ENCODE measurements at places on chromosomes 6 and 20. TPM values are rescaled to one million over a fixed set of nuclear protein-coding genes. Genes with fewer than 3 reads are reported as not detected.

DNA sequence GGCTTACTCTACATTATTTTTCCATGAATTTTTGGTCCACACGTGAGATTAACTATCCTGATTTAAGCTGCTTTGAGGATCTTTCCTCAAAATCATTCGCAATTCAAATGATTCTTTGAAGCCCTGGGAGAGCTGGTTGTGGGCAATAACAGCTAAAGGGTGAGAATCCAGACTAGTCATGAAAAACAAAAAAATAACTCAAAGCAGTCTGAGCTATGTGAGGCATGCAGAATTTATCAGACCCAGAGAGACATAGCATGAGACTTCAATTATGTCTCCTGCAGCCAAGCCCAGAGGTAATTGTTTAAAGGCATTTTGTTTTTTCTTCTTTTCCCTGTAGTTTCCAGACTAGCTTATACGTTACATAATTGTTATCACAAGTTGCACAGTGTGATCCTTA lies 517.3 kb upstream of the PTCHD4 start:
- H3K4me1 ChIP-seq, result no peaks in the 10 kb centered on the region
- H3K36me3 ChIP-seq, result no peaks in the 10 kb centered on the region
- H3K4me3 ChIP-seq, result no peak overlapping the region
- no peak overlapping the region for H3K27ac ChIP-seq

Gene APOM
- 2.9 TPM for total RNA-seq

- H3K36me3 ChIP-seq, result no peaks in the 10 kb centered on the region
- no peak for DNase-seq
- H3K4me3 ChIP-seq, result no peak overlapping the region
- H3K27ac ChIP-seq, result no peak overlapping the region
- H3K4me1 ChIP-seq, result peaks cover 7% of the 10 kb centered on the region
- no peaks in the 10 kb centered on the region for H3K27me3 ChIP-seq
Observed at GRCh38 chr20:58698741-58699622, 6.4 kb downstream of the NPEPL1 start.

DNA sequence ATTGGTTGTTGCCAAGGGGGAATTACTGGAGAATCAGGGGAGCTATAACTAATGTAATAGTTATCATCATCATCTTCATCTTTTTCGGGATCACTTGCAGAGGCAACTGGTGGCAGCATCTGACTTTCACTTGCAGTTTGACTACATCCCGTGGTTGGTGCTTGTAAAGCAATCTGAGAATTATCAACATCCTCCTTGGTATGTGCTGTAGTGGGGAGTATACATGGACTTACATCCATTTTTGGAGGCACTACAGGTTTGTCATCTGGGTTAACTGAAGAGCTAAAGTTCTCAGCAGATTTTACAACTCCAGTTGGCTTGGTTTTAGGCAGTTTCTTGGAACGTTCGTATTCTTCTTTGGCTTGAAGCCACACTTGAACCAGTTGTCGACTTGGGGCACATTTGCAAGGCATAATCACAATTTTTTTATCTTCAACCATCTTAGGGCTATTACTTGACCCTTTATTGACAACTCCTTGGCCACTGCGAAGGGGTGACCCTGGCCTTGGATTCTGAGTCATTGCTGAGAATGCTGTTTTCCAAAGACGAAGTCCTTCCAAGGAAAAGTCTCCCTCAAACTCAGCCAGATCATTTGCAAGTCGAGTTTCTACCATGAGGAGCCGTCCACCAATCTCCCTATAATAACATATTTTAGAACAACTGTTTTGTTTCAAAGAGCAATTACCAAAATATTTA lies 115.5 kb downstream of the REV3L start:
- no peak overlapping the region for H3K4me3 ChIP-seq
- no peak for DNase-seq
- no peaks in the 10 kb centered on the region for H3K27me3 ChIP-seq

DNA sequence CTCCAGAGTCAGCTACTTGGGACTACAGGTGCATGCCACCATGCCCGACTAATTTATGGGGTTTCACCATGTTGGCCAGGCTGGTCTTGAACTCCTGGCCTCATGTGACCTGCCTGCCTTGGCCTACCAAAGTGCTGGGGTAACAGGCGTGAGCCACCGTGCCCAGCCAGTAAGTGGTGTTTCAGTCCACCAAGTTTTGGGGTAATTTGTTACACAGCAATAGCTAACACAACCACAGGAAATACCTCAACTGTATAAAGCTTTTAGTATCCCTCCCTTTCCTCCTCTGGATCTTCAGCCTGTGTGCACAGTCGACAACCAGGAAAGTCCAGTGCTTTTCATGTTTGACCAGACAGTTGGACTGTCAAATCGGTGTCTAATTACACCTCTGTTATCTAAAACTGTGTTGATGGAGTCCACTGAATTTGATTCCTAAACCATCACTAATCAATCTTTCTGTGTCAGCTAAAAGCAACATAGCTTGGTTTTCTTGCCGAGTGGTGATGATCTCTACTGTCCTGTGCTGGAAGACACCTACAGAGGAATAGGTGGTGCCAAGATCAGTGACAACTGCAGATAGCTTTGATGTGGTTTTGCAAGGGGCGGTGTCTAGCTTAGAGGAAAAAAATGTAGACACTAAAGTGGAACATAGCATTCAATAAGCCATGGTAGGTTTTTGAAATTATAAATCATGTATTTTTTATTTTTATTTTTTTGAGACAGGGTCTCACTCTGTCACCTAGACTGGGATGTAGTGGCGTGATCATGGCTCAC lies 22.2 kb upstream of the ZBTB2 start:
- no peak overlapping the region for H3K4me3 ChIP-seq
- H3K27me3 ChIP-seq, result no peaks in the 10 kb centered on the region
- no peaks in the 10 kb centered on the region for H3K36me3 ChIP-seq
- DNase-seq, result no peak
- no peak overlapping the region for H3K27ac ChIP-seq

DNA sequence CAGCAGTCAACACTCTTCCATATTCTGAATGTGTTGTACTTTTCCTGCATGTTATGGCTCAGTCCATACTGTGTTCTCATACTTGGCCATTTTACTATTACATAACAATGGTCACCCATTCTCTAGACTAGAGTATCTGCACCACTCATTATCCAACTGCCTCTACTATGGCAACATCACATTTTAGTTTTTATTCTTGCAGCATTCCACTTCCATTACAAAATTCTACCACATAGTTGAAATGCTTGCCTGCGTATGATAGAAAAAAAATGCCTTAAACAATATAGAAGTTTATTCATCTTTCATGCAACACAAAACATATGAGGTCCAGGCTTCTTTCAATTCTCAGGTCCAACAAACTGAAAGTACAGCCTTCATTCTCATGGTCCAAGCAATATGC lies 128.0 kb downstream of the TENT5A start:
- H3K36me3 ChIP-seq, result no peaks in the 10 kb centered on the region
- H3K27ac ChIP-seq, result no peak overlapping the region
- no peaks in the 10 kb centered on the region for H3K4me1 ChIP-seq
- H3K27me3 ChIP-seq, result no peaks in the 10 kb centered on the region

Gene PRRT1
- total RNA-seq, result not detected

All from gastrocnemius medialis (tissue), 4 donors.